ENCODE measurements at places on chromosomes 12 and 14. TPM values are rescaled to one million over a fixed set of nuclear protein-coding genes. Genes with fewer than 3 reads are reported as not detected.

GPR84 gene
- total RNA-seq = 0.21 TPM

LRRC43 gene
- 0.53 TPM for total RNA-seq

RNF212B gene
- not detected for total RNA-seq

DNA sequence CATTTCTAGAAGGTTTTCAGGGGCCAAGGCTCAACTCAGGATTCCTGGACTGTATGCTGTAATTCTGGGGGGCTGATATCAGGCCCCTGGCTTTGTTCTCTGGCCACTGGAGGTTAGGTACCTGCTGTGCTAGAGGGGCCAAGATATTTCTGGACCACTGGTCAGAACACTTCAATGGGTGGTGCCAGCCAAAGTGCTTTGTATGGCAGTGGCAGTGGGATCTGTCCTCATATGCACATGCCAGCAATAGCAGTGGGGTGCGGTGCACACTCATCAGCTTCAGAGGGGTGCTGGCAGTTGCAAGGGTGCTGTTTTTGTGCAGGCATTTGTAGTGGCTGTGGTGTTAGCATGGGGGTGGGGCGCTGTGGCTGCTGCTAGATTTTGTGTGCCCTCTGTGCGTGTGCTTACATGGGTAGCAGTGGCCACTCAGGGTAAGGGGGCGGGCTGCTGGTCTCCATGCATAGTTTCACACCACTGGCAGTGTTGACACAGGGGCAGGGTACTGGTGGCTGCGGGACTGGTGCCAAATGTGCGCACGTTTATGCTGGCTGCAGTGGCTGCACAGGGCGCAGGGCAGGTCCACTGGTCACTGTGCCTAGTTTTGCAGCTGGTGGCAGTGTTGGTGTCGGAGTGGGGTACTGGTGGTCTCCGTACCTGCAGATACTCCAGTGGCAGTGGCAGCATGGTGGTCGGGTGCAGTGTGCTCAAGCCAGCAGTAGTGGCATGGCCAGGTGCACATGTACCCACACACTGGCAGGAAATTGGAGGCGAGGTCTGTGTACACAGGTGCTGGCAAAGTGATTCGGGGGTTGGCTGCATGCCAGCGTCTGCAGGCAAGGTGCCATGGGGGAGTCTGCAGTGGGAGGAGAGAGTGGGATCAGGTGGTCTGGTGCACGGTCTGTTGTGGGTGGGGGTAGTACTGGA lies 12.6 kb downstream of the NOPCHAP1 start:
- H3K4me3 ChIP-seq = no peak overlapping the region
- H3K36me3 ChIP-seq = no peaks in the 10 kb centered on the region
- peak; percentile 76 for DNase-seq
- no peaks in the 10 kb centered on the region for H3K27me3 ChIP-seq
- H3K4me1 ChIP-seq = peaks cover 3% of the 10 kb centered on the region
- H3K27ac ChIP-seq = no peak overlapping the region

- H3K27ac ChIP-seq = no peak overlapping the region
- no peaks in the 10 kb centered on the region for H3K36me3 ChIP-seq
- no peak for DNase-seq
- H3K27me3 ChIP-seq = no peaks in the 10 kb centered on the region
- H3K4me1 ChIP-seq = peaks cover 6% of the 10 kb centered on the region
Observed at GRCh38 chr12:125114365-125115141, 49.3 kb downstream of the AACS start.

Measured in colonic mucosa (tissue), 4 donors.